ENCODE measurements at places on chromosomes 13 and 19.

GRCh38 chr13:94617389-94618000 is 15.8 kb downstream of the GPR180 start:
- no peak for DNase-seq

- DNase-seq, result no peak
Measured at GRCh38 chr19:56877069-56877715, 36.7 kb upstream of the PEG3 start.

GRCh38 chr19:4583961-4584669 is 24.6 kb upstream of the SEMA6B start:
- no peak for DNase-seq

DNA sequence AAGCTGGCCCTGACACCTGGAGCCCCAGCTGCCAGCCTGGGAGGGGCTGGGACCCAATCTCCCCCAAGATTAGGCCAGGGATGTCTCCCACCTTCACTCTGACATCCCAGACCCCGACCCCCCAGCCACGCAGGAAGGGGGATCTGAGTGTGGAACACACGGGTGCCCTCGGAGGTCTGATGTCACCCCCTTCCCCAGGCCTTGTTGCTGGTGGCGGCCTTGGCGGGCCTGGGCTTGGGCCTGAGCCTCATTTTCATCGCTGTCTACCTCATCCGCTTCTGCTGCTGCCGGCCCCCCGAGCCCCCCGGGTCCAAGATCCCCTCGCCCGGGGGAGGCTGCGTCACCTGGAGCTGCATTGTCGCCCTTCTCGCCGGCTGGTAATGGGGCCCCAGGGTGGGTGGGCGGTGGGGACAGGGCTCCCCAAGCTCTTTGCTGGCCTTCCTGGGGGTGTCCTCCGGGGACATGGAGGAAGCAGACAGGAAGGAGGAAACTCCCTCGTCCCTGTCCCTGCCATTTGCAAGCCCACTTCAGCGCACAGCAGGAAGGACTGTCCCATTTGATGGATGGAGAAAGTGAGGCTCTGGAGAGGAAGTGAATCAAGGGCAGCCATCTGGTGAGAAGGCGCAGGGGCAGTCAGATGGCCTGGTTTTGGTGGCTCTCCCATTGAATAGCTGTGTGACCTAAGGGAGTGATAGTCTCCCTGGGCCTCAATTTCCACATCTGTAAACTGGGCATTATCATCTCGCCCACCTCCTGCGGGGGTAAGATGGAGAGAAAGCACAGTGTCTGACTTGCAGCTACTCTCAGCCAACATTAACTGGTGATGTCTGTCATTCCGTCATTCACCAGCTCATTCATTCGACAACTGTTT is 3.9 kb downstream of the TTYH1 start:
- DNase-seq, result no peak

- DNase-seq, result no peak
Measured at GRCh38 chr13:42149136-42149535, 100.7 kb downstream of the DGKH start.

GRCh38 chr13:46994492-46994891 is 97.6 kb upstream of the HTR2A start:
- DNase-seq, result no peak

- no peak for DNase-seq
Measured at GRCh38 chr13:45519493-45519892, 54.8 kb downstream of the COG3 start.

DNA sequence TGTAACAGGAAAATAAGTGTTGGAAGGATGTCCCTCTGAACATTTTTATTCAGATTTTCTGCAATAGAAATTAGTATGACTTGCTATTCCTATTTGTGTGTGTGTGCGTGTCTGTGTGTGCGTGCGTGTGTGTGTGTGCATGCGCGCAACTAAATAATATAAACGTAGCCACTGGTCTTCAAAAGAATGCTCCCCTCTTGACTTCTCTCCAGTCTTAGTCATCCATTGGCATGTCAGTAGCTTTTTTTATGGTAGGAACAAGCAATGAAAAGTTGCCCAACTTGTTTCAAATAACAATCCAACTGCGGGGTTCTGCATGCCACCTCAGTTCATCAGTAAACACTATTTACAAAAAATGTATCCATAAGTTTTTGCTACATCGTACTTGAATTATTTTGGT is 249.6 kb downstream of the GPC6 start:
- DNase-seq, result no peak

DNA sequence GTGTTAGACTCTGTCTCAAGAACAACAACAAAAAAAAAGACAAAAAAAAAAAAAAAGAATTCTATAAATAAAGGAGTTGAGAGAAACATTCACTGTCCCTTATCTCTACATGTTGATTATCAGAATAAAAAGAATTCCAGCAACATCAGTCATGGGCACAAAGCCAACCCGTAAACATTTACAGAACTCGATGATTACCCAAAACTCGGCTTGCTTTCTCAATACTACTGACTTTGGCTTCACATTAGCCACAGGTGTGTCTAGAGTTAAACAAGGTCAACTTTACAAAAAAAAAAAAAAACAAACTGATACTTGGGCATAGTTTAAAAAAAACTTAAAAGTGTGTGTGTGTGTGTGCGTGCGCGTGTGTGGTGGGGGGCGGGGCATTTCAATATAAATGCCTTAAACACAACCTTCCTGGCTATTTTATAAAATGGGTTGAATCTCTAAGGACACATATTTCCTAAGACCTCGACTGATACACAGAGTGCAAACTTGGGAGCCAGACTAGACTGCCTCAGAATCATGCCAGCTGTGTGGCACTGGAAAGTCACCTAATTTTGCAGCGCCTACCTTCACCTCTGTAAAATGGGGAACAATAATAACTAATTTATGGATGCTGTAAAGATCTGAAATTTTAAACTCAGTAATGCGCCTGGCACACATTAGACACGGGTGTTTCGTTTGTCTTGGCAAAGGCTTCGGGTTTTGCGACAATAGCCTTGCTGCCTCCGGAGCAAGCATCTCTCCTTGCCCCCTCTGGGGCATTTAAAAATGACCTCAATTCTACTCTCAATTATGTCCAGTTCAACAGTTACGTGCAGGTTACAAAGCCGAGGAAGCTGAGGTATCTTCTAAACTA is 922 bp downstream of the EBPL start:
- no peak for DNase-seq

DNA sequence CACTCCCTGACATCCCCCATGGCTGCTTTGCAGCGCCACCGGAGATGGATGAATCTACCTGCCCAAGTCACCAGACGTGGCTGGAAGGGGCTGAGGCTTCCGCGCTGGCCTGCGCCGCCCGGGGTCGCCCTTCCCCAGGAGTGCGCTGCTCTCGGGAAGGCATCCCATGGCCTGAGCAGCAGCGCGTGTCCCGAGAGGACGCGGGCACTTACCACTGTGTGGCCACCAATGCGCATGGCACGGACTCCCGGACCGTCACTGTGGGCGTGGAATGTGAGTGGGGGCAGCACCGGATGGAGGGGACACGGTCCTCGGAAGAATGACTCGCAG is 4.6 kb downstream of the ICAM5 start:
- no peak for DNase-seq

DNA sequence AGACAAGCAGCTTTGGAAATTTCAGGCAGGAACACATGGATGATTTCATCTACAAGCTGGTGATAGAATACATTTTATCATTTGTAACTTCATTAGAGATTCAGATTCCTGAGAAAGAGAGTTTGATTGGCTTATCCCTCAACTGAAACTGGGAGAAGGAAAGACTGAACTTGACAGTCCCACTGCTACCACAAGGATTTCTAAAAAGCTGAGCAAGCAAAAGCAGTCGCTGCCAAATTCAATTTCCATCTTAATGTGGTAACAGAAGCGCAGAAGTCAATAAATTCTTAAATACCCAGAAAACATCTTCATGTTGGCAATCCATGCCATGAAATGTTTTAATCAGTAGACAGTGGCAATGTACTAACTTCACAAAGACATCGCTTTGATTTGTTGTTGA is 172.1 kb upstream of the DACH1 start:
- no peak for DNase-seq

- no peak for DNase-seq
Measured at GRCh38 chr13:24243302-24243701, 66.1 kb upstream of the C1QTNF9 start.

GRCh38 chr13:39682788-39683187 is 27.3 kb downstream of the COG6 start:
- DNase-seq, result no peak
